ENCODE measurements at places on chromosomes 1 and 21.

GRCh38 chr21:26117324-26117971 lies 53.1 kb downstream of the APP start:
- no peak for DNase-seq

GRCh38 chr21:39386899-39387298 lies 38.0 kb upstream of the HMGN1 start:
- DNase-seq, result no peak

DNA sequence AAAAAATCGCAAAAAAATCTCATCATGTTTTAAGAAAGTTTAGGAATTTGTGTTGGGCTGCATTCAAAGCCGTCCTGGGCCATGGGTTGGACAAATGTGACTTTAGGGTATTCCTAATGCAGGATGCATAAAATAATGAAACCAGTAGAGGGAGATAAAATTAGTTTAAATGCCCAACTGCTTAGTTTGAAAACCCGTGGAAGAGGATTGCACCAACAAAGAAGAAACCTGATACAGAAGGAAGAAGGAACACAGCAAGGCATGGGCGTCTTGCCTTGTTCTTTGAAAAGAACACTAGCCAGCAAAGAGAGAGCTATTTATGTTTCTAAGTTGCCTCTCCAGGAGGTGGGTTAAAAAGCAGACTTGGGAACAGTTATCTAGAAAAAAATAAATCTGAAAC lies 37.9 kb downstream of the WDR3 start:
- no peak for DNase-seq

DNA sequence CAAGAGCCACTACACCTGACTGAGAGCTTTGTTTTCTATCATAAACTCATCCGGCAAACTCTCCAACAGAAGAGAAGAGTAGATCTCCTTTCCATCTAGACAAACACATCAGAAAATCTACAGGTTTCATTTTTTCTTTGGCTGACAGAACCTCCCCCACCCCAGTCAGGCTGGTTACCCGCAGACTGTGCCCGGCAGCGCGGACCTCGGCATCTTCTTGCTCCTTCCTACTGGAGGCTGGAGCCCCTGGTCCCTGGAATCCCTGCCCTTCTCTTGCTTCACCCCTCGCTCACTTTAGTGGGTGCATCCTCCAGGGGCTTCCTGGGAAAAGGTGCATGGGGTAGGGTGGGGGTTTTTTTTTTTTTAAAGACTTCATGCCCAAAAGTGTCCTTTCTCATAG lies 23.0 kb downstream of the NCMAP start:
- DNase-seq, result no peak

GRCh38 chr1:12472798-12473551 lies 145.0 kb downstream of the DHRS3 start:
- no peak for DNase-seq

DNA sequence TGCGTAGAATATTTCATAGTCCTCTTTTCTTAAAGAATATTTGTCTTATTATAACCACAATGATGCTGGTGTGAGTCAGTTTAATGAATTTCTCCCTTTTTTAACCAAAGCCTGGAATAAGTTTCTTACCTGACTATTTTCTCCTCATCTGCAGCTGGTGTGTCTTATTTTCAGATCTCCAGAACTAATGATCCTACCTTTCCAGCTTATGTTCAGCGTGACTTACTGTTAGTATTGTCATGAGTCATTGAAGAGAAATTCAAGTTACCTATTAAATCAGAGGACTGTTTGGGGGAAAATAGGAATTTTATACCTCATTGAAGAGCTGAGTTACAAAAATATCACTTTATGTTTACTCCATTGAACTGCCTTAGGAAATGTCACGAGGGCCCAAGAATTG lies 482.1 kb downstream of the RWDD3 start:
- no peak for DNase-seq

GRCh38 chr1:147624529-147624928 lies 45.8 kb downstream of the ACP6 start:
- DNase-seq, result no peak

- DNase-seq, result no peak
Observed at GRCh38 chr1:224607188-224608148, 8.6 kb upstream of the CNIH3 start.

DNA sequence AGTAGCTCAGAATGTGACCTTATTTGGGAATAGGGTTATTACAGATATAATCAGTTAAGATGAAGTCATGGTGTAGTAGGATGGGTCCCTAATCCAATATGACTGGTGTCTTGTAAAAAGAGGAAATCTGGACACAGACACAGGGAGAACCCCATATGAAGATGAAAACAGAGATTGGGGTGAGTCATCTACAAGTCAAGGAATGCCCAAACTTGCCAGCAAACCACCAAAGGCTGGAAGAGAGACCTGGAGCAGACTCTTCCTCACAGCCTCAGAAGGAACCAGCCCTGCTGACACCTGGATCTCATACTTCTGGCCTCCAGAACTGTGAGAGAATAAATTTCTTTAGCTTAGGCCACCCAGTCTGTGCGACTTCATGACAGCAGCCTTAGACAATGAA lies 29.9 kb downstream of the KRTAP19-8 start:
- DNase-seq, result no peak

DNA sequence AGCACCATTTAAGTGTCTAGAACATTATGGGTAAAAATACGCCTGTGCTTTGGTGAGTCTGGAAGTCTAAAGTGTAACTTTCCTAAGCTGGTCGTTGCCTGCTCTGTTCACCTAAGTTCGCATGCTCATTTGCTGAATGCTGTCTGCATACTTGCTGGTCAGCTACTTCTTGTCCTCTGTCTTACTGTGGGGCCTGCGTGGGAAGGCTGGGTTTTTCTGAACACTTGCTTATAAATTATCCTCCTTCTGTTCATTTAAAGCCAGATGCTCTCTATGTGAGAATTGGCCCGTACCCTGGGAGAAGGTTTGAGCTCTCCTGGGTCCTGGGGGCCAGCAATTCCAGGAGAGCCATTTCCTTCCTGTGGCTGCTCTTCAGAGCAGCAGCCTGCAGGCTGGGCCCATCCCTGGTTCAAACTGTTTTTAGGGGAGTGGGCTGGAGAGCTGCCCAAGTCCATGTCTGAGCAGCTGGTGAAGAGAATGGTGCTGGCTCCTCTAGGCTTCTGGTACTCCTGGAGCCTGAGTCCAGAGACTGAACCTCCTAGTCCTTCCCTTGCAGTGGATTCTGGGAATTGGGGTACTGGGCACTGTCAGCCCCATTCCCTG lies 75.7 kb downstream of the GALNT2 start:
- no peak for DNase-seq

- DNase-seq, result no peak
Observed at GRCh38 chr1:65434760-65435159, 14.3 kb downstream of the LEPR start.

Data from right lobe of liver (tissue), 6 donors.